Activated CD8-positive, alpha-beta memory T cell treated with anti-CD3 and anti-CD28 coated beads for 1 hour (primary cell): ENCODE measurements at places on chromosomes 6 and 20.
A peak's percentile ranks its signal among the peaks of the same experiment; 100 is the strongest.

DNA sequence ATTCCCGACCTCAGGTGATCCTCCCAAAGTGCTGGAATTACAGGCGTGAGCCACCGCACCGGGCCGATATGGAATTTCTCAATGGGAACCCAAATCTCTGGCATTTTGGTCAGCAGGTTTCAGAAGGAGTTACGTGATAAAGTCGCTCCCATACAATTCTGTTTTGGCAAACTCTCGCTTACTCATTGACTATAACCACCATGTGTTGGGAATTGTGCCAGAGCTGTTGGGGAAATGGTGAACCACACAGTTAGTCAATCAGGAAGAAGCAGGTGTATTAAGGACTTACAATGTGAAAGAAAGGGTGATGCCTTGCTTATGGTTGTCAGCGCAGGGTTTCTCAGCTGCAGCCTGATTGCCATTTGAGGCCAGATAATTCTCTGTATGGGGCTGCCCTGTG lies 410.5 kb downstream of the QKI start:
- DNase-seq, result no peak

DNA sequence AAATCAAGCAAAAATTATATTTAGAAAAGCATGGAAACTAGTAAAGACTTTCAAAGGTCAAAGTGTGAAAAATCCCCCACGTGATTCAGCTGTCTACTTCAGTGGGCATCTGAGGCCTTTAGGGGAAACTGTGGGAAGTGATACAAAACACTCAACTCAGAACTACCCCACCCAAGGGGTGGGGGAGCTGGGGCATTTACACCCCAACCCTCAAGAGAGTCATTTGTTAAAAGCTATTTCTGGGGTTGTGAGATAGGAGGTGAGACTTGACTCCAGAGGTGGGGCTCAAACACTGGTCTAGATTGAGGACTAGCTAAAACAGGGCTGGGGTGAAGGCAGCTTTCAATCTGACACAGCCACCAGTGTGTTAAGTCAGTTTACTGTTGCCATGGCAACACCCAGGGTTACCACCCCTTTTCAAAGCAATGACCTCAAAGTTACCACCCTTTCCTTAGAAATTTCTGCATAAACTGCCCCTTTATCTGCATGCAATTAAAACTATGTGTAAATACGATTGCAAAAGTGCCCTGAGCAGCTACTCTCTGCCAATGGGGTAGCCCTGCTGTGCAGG lies 9.9 kb upstream of the GTSF1L start:
- DNase-seq, result no peak

DNA sequence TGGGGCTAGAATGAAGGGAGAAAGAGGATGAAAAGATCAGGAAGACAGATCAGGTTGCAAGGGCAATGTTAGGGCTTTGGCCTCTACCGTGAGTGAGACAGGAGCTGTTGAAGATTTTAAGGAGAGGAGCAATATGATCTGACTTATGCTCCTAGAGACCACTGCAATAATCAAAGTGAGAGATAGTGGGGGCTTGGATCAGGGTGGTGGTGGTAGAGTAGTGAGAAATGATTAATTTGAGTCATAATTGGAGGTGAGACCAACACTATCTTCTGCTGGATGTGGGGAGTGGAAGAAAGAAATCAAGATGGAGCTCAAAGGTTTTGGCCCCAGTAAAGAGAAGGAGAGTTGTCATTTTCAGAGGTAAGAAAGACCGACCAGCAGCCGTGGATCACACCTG lies 140.7 kb upstream of the TMEM170B start:
- DNase-seq, result no peak

DNA sequence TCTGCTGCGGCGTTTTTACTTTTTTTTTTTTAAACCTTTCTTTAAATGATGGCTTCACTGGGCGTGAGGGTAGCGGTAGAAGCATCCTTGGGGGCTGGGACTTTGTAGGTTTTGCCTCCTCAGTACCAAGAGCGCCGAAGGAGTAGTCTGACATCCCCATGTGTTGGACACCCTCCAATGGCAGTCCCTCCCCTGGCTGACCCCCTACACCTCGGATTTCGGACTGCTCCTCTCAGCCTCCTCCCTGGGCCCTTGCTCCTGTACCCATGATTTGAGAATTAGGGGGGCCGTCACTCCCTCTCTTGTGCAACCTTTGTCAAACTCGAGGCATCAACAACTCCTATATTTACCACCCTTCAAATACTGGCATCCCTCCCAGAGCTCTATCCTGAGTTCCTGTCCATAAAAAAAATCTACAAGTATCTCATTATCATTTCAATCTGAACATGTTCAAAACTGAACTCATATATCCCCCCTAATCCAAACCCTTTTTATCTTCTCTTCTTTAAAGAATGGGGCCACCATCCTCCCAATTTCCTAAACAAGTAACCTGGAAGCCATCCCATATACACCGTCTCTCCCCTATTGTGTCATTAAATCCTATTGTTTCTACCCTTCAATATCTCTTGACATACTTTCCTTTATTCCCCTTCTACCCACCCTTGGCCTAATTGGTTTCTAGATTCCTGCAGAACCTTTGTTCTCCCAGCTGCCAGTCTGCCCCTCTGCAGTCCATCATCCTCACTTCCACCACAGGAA lies 1.2 kb upstream of the ARFGEF3 start:
- DNase-seq, result no peak

GRCh38 chr6:170456886-170457698 lies 96.0 kb downstream of the PSMB1 start:
- DNase-seq, result no peak

GRCh38 chr6:22298475-22298890 lies 1.6 kb upstream of the PRL start:
- DNase-seq, result no peak

- DNase-seq, result no peak
Measured at GRCh38 chr6:163344411-163344810, 70.1 kb upstream of the QKI start.

DNA sequence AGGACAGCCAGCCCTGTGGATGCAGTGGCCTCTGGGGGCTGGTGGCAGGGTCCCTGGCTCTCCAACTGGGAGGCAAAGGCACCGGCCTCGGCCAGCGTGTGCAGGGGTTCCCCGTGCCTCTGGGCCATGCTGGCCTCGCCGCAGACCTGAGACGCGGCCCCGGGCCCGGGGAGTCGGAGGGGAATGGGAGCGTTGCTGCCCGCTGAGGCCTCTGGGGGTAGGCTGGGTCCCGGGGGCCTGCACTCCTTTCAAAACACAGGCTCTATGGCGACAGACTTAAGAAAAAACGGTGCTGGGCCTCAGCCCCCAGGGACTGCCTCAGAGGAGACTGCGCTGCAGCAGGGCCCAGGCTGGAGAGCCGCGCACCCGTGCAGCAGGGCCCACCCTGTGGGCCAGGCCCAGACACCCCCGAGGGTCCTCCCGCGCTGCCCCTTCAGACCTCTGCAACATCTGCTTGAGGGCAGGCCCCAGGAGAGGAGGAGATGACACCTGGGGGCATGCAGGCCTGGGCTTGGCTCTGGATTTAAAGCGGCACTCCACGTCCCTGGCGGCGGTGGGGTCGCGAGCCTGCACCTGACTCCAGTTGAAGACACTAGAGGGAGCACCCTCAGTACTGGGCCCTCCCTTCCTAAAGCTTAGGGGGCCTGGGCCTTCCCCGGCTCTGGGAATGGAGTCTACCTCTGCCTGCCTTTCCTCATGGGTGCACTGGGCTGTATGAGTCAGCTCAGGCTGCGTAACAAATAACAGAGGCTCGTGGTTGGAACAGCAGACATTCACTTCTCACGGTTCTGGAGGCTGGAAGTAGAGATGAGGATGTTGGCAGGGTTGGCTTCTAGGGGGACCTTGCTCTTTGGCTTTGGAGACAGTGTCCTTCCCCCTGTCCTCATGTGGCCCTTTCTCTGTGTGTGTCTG lies 117.4 kb upstream of the RPS6KA2 start:
- no peak for DNase-seq

DNA sequence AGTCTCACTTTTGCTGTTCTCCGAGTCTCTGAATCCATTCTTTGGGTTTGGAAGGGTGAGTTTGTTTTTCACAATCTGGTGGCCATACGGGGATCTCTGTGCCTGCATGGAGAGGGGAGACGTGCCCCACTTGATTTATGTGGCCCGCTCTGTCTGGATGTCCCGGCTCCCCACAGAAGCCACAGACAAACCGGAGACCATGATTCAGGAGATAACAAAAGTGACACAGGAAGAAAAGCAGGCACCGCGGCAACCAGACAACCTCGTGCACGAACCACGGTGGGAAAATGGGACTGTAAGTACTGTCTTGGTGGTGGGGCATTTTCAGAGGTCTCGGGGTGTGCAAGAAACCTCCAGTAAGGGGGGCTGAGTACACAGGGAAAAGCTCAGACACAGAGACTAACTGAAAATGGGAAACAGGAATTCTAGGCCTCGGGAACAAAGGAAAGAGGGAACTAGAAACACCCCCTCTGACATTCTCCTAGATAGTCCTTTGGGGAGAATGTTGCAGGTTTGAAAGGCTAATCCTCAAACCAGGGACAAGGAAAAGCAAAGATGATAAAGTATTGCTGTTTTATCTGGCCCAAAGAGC lies 22.1 kb upstream of the ZNF318 start:
- peak; percentile 14 for DNase-seq

DNA sequence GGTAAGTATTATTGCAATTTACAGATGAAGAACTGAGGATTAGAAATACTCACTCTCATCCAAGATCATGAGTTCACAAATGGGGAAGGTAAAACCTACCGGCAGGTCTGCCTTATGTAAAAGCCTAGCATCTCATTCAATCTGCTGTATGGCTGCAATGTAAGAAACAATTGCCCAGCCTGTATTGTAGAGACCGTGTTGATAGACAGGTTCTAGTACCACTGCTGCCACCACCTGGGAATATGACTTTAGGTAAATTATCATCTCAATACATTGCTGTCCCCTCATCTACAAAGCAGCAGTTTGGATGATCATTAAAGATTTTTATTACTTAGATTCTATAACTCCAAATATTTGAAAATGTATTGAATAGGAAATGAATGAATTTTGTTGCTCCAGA lies 23.3 kb upstream of the ARHGAP18 start:
- no peak for DNase-seq

GRCh38 chr6:144066741-144067484 lies 28.5 kb downstream of the SF3B5 start:
- no peak for DNase-seq

DNA sequence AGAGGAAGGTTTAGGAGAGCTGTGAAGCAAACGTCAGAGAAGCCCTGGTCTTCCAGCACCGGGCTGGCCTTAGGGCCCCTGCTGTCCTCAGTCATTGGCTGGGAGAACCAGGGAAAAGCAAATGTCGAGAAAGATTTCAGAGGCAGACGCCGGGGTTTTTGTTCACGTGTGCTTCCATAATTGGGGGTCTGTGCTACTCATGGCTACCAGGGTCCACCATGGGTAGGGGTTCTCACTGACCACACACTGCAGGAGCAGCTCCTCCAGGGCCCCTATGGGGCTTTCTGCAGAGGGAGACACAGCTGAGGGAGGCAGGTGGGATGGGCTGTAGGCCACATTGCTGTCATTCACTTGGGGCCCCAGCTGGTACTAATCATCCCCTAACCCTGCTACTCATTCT lies 291.8 kb upstream of the FOXQ1 start:
- DNase-seq, result no peak
